Stimulated activated CD8-positive, alpha-beta memory T cell treated with anti-CD3 and anti-CD28 coated beads, Interleukin-7, amount 100 ng/mL, for 24 hours (primary cell): ENCODE measurements at places on chromosomes 11 and 22.

GRCh38 chr22:25193548-25193947 lies 6.1 kb upstream of the CRYBB3 start:
- no peak for DNase-seq

DNA sequence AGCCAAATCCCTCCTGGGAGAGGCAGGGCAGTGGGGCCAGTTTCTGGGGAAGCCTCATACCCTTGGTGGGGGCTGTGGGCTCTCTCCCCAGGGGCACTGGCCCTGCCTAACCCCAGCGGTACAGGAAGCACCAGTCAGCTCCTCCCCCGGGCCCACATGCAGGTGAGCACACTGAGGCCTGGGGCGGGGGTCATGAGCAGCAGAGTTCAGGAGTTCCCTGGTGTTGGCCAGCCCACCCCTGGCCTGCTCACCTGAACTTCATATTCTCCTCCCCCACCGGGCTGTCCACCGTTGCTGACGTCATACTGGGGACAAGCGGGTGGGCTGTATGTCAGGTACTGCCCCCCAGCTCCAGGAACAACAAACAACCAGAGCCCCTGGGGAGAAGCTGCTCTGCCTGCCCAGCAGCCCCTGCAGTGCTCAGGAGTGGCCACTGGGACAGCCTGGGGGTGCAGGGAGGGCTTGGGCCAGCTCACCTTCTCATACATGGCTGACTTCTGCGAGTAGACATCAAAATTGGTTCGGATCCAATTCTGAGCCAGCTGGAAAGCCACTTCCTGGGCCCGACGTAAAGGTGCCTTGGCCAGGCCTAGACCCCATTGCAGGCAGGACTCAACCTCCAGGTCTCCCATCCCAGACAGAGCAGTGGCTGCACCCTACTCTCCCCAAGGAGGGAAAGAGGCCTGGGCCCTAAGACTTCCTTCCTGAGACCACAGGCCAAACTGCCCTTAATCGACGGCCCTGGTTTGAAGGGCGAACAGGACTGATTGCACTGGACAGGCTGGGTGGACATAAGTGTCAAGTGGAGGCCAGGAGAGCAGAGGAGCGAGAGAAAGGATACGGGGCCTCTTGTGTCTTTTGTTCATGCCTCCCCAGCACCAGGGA lies 20.8 kb downstream of the TREH start:
- DNase-seq = no peak

- no peak for DNase-seq
These were observed 4.1 kb downstream of the MARK2 start for GRCh38 chr11:63843041-63843440.

DNA sequence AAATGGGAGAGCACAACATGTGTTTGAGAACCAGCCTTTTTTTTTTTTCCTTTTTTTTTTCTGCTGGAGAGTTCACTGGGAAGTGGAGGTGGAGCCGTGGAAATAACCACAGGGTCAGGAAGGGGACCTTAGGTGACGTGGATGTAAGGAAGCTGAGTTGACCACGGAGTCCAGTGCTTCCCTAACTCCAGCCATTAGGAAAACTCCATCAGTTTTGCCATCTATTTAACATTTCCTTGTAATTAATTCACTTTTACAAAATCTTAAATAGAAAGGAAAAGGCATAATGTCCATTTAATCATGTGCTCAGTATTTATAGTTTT lies 2.0 kb upstream of the CDK2AP2 start:
- DNase-seq = no peak

GRCh38 chr11:35688023-35688422 lies 25.4 kb downstream of the TRIM44 start:
- DNase-seq = no peak

DNA sequence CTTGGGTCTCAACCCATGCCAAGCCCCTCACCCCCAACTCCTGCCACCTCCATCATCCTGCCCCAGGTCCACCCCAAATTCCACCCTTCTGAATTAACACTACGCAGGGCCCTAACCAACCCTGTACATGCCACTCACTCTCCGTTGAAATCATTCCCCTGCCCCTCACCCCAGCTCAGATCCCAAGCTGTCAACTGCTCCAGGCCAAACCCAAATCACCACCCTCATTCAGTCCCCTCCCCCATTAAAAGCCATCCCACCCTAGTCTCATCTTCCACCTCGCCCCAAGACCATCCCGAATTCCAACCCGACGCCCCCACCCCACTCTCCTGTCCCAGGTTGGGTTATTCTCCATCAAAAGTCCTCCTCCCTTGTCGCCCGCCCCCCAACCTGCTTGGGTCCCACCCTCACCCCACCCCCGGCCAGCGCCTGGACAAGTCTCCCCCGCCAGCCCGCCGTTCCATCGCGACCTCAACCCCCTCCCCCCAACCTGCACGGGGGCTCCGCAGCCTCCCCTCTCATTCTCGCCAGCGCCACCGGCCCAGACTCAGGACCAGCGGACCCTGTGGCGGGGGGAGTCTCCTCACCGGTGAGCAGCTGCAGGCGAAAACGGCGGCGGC lies 466 bp downstream of the FAM168A start:
- DNase-seq = no peak
